ENCODE measurements at places on chromosomes 2 and 18.

DNA sequence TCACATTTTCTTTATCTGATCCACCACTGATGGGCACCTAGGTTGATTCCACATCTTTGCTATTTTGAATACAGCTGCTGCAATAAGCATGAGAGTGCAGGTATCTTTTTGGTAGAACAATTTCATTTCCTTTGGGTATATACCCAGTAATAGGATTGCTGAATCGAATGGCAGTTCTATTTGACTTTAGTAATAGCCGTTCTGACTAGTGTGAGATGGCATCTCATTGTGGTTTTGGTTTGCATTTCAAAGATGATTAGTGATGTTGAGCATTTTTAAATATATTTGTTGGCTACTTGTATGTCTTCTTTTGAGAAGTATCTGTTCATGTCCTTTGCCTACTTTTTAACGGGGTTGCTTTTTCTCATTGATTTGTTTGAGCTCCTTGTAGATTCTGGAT lies 72.3 kb downstream of the CCDC138 start:
- no peak for DNase-seq

- DNase-seq: no peak
Measured at GRCh38 chr2:45946023-45946422, 294.5 kb downstream of the PRKCE start.

- no peak for DNase-seq
Measured at GRCh38 chr2:75140288-75140687, 59.0 kb downstream of the TACR1 start.

- DNase-seq: no peak
Measured at GRCh38 chr18:54958704-54959625, at the start of gene CCDC68. Gene CCDC68, minus strand, starts transcription at chr18:54959461. Its CDS starts 16,670 bp downstream, at chr18:54942791.

DNA sequence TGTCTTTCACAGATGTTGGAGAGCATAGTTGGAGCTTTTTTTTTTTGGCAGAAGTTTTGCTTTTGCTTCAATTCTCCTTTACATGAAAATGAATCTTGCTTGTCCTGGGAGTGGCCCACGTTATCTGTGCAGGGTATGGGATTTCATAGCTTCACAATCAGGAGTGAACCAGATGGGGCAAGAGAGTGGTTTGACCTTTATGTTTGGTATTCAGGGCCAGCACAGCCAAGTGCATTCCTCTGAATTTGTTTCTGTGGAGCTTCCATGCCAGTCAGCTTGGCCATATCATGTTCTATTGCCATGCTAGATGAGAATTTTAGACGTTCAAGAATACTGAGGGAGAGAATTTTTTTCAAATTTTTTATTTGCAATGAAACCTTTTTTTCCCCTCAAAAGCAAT lies 116.6 kb downstream of the PRPF40A start:
- no peak for DNase-seq

- DNase-seq: no peak
Measured at GRCh38 chr2:148653437-148653836, 8.9 kb downstream of the EPC2 start.

GRCh38 chr2:6656633-6657032 lies 209.1 kb downstream of the CMPK2 start:
- DNase-seq: no peak

- no peak for DNase-seq
Measured at GRCh38 chr2:216107760-216108159, 1.4 kb upstream of the XRCC5 start.

DNA sequence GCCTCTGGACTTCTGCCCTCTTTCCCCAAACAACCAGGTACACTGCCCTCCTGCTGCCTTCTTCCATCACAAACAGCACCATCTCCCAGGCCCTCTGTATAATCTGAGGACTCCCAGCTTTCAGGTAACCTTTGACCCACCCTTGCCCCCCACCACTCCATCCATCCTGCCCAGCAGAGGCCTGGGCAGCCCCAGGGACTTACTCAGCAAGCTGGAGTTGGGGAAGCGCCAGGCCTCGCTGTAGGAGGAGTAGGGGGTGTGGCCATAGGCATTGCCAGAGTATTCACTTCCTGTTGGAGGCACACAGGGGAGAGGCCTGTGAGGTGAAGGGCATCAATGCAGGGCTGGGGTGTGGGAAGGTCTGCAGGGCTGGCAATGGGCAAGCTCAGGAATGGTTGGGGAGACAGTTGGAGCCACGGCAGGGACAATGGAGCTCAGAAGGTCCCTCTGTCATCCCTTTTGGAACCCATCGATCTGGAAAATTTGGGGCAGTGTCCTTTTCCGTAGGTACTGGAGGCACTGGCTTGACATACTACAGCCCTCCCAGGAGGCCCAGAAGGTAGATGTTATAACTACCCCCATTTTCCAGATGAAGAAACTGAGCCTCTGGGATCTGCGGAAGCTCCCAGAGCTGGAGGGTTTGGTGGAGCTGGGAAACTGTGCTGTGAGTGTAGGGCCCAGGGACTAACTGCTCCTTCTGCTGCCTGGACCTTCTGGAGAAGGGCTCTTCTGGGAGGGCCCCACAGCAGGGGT lies 46.3 kb downstream of the PSD4 start:
- no peak for DNase-seq

DNA sequence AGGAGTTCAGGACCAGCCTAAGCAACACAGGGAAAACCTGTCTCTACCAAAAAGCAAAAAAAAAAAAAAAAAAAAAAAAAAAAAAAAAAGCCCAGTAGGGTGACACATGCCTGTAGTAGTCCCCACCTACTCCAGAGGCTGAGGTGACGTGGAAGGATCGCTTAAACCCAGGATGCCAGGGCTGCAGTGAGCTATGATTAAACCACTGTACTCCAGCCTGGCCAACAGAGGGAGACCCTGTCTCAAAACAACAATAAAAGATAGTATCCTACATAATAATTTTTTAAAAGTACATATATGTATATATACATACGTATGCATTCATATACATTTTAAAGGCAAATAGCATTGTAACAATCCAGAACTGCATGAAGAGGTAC lies 51.7 kb downstream of the SOS1 start:
- no peak for DNase-seq

DNA sequence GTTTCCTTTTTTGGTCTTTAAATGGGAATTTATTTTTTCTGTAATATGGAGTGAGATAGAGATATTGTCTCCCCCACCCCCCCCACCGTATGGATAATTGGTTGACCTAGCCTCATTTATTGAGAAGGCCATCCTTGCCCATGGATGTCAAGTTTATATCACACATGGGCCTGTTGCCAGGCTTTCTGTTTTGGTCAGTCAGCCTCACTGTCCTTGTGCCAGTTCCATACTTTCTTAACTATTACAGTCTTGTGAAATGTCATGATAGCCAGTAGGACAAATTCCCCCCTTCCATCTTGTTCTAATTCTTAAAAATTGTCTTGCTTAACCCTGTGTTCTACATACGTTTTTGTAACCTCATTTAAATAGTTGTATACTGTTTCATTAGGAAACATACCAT lies 12.5 kb downstream of the BABAM2 start:
- DNase-seq: no peak
